ENCODE measurements at places on chromosomes 12 and 14. TPM values are rescaled to one million over a fixed set of nuclear protein-coding genes. Genes with fewer than 3 reads are reported as not detected.

DNA sequence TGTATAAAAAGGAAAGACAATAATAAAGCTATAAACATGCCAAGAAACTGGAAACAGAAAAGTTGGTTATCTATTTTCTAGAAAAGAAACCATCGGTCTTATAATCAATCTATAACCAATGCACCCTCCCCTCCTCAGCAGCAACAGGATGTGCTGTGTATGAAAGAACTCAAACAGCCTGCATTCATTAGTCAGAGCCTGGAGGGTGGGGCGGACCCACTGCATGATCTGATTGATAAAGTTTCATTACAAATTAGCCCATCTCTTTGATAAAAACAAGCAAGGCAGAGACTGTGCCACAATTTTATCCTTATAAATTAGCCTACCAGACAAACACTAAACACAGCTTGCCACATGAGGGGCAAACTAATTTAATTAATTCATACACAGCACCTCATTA, 448.1 kb downstream of the BCAT1 start:
- DNase-seq, result peak; percentile 36

DNA sequence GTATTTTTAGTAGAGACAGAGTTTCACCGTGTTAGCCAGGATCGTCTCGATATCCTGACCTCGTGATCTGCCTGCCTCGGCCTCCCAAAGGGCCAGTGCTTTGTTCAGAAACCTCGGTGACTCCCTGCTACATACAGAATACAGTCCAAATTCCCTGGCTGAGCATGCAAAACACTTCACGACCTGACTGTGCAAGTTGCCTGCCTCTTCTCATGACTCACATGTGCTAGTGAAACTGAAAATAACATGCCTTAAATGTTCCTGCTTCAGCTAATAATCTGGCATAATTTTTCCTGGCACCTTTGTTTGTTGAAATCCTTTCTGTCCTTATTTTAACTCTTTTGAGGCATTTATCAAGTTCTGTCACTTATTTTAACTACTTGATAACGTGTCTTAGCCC, 8.2 kb downstream of the DMAC2L start:
- DNase-seq, result peak; percentile 51

DNA sequence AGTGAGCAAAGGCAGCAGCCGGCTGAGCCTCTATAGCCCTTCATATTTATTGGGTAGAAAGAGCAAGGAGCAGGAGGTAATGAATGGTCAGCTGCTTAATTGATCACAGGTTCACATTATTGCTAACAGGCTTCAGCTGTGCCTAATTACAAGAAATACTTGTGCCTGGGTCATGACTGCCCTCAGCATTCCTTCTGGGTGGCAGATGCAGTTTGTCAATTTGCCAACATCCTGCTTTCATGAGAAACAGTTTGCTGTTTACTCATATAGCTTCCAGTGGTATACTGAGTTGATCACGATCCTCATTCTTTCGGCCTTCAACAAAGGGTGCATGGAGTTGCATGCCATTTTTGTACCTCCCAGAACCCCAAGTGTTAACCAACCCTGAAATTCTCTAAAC, 81.0 kb upstream of the PLEKHG7 start:
- no peak for DNase-seq

WSCD2 gene
- total RNA-seq, result 0.10 TPM

ABHD12B gene
- total RNA-seq, result not detected

- no peak for DNase-seq
Observed at GRCh38 chr12:3222306-3222705, 145.1 kb downstream of the TSPAN9 start.

GRCh38 chr12:11861155-11861863, 209.4 kb upstream of the BCL2L14 start:
- DNase-seq, result no peak

DNA sequence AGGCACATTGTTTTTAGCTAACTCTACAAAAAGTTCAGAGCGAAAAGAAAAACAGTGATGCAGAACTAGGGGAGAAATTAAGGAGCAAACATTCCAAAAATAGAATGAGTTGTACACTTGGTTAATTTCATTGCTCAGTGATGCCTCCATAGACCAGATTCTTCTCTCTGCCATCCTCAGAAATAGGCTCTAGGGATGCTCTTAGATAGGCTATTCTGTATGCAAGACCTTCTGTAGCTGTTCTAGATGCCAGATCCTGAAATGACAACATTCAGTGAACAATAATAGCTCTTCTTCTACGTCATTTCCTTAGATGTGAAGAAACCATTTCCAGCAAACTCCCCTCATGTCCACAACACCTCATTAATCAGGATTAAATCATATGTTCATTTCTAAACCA, 466.3 kb downstream of the DIO2 start:
- DNase-seq, result no peak

- DNase-seq, result no peak
Observed at GRCh38 chr12:18283831-18284230, 22.5 kb downstream of the PIK3C2G start.

DNA sequence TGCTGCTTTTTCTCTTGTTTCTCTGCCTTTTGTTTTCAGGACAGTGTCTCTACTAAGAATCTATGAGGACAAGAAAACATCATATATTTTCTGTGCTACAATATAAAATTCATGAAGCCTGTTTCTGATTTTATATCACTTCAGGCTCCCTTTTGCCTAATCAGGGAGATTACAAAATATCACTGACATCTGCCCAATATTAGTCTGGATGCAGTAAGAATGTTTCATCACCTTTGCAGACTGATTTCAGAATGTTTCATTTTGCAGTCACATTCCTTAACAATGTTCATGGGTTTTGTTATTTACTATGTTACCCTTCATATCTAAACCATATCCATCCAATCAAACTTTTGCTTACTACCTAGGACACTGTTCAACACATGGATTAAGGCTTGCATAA, 491 bp upstream of the CLEC6A start:
- no peak for DNase-seq

GRCh38 chr14:56004323-56004722, 113.9 kb upstream of the PELI2 start:
- no peak for DNase-seq

DNA sequence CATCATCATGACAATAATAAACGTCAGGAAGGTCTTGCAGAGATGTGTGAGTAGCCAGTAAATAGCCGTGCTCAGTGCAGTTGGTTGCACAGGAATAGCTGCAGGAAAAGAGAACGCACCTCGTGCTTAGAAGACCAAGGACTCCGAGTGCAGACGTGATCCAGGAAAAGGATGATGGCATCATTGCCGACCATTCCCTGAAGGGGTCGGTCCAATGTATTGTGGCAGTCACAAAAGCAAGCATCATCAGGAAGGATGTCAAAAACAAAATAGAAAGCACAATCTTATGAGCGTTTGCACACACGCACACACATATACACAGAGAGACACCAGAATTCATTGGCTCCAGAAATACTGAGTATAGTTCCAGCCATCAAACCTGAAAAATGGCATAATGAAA, 12.8 kb downstream of the DUSP6 start:
- DNase-seq, result no peak

DHRS4L2 gene
- 15.8 TPM for total RNA-seq

GPR65 gene
- total RNA-seq, result 0.50 TPM

DNA sequence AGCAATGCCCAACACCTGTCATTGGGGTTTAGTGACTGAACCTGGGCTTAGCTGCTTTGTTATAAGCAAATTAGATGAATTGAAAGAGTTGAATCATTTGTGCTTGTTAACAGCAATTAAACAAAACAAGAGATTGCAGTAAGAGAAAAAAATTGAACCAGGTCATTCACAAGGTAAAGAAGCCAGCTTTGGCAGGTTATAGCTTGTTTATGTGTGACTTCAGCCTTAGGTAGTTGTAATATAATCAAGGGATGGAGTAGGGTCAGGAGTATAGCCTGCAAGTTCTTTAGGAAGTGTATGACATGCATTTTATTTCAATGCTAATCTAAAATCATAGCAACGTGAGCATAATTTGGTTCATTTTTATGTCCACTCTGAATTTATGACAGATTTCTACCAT, 63.4 kb upstream of the PLEKHG3 start:
- no peak for DNase-seq

DNA sequence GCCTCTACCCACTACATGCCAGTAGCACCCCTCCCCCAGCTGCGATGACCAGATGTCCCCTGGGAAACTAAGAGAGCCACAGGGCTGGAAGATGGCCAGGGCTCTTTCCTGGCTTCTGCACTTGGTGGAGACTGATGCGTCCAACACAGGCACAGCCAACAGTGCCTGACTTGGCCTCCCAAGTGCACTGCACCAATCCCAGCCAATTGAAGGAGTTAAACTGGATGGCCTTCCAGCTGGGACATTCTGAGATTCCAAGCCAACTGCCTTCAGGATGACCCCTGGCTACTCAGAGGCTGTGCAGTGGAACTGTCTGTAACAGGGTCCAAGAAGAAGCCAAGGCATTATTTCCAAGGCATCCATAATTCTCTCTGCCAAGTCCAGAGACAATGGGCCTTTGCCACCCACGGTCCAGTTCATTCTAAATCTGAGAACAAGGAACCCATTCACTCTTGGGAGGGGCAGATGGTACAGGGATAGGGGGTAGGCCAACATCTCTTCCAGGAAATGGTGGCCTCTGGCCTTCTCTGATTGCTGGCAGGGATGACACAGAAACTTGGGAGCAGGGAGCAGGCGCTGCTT, 35.2 kb downstream of the PRIMA1 start:
- DNase-seq, result no peak

ASB2 gene
- total RNA-seq, result not detected

DNA sequence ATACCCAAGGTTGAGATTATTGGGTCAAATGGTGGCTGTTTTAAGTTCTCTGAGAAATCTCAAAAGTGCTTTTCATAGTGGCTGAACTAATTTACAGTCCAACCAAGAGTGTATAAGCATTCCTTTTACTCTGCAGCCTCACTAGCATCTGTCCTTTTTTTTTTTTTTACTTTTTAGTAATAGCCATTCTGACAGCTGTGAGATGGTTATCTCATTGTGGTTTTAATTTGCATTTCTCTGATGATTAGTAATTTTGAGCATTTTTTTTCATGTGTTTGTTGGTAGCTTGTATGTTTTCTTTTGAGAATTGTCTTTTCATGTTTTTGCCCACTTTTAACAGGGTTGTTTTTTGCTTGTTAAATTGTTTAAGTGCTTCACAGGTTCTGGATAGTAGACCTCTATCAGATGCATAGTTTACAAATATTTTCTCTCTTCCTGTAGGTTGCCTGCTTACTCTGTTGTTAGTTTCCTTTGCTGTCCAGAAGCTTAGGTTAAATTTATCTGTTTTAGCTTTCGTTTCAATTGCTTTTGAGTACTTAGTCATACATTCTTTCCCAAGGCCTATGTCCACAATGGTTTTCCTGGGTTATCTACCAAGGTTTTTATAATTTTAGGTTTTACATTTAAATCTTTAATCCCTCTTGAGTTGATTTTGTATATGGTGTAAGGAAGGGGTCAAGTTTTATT, 881.3 kb upstream of the SEL1L start:
- no peak for DNase-seq

GRCh38 chr12:115943630-115944391, 333.7 kb downstream of the MED13L start:
- DNase-seq, result no peak

DNA sequence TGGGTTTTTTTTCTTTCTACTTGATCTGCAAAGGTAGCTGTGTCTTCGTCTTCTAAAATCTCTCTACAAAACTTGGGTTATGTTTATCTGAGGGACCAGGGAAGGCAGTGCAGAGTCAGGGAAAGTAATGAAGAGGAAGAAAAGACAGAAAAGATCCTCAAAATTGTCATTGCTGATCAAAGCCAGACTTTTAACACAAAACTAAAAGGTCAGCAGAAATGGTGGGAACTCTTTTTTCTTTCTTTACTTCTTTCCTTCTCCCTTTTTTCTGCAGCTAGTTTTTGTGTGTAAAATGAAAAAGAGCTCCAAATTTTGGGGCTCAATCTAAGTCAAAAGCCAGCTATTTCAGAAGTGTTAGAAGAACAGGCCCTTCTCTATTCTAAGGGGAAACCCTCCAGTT, 11.9 kb downstream of the DPF3 start:
- DNase-seq, result no peak

- DNase-seq, result no peak
Observed at GRCh38 chr12:54021432-54022013, 6.7 kb upstream of the HOXC6 start.

- no peak for DNase-seq
Observed at GRCh38 chr12:20039562-20039961, 328.8 kb upstream of the PDE3A start.

GRCh38 chr12:92735131-92735721, 32.4 kb downstream of the PLEKHG7 start:
- DNase-seq, result peak; percentile 95

LRP10 gene
- 157 TPM for total RNA-seq

DNA sequence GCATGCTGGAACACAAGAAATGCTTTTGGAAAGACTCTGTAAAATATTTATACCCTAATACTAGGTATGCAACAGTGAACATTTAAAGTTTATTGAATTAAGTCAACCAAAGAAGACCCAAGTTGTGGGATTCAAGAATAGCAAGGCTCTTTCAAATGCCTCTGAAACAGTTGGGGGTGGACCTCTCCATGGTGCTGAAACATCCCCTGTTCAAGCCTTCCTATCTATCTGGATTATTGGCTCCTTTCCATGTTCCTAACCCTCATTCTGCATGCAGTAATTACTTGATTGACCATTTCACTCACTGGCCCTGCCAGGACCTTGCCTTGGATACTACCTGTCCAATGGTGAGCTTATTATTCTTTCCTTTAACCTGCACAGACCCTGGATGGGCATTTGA, 349.7 kb downstream of the NRXN3 start:
- DNase-seq, result peak; percentile 7

DNA sequence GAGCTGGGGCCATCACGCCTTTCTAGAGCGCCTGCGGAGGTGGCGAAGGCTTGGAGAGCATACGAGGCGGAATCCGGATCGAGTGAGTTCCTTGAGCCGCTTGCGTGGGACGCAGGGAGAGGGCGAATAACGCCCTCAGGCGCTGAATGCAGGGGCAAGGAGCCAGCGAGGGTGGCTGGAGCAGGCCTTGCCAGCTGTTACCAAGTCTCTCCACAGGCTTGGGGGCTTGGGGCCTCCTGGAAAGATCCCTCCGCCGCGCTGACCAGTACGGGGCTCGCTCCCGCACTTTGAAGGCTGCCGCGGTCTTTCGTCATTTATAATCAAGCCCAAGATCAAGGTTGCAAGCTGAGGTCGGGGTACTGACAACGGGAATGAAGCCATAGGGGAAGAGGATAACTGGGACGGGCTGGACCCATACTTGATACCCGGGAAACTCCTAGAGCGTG, 1.2 kb downstream of the FLRT2 start:
- DNase-seq, result peak; percentile 64

GRCh38 chr12:52794479-52795331, 1.2 kb downstream of the KRT3 start:
- peak; percentile 73 for DNase-seq

- DNase-seq, result no peak
Observed at GRCh38 chr12:124635316-124635715, 67.9 kb upstream of the NCOR2 start.

IQSEC3 gene
- total RNA-seq, result 0.46 TPM

PRKD1 gene
- total RNA-seq, result 6.7 TPM

DNA sequence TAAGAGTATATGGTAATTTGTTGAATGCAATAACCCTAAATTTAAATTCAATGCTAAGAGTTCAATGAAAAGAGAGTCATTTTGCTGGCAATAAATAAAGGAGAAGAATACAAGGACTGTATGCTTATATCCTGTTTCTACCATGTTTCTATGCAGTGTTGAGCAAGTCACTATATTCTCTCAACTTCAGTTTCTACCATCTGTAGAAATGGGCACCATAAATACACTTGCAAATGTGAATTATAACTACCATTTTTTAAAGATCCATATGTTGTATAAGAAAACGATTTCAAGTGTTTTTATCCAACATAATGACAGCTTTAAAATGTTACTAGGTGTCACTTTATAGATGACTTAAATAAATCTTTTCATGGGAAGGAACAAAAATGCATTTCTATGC, 170.3 kb downstream of the CEP128 start:
- DNase-seq, result no peak

LGR5 gene
- total RNA-seq, result 0.32 TPM

- no peak for DNase-seq
Observed at GRCh38 chr14:101624536-101624935, 63.2 kb downstream of the DIO3 start.
